ENCODE measurements at places on chromosomes 1 and 21. TPM values are rescaled to one million over a fixed set of nuclear protein-coding genes. Genes with fewer than 3 reads are reported as not detected.

MAP3K21 gene
- 4.2 TPM for total RNA-seq

S100A9 gene
- 1.4 TPM for total RNA-seq

TTC22 gene
- 9.6 TPM for total RNA-seq

ANXA9 gene
- total RNA-seq, result not detected

ATP1A4 gene
- total RNA-seq, result not detected

PLA2G2F gene
- not detected for total RNA-seq

KLHDC8A gene
- total RNA-seq, result not detected

ZSWIM5 gene
- total RNA-seq, result 0.05 TPM

SIM2 gene
- total RNA-seq, result 0.84 TPM

MCOLN2 gene
- 37.4 TPM for total RNA-seq

RGSL1 gene
- not detected for total RNA-seq

MIXL1 gene
- 0.27 TPM for total RNA-seq

IFI44 gene
- total RNA-seq, result 59.4 TPM

- DNase-seq, result no peak
These were observed 177.1 kb downstream of the GPATCH2 start for GRCh38 chr1:217453816-217454215.

DNA sequence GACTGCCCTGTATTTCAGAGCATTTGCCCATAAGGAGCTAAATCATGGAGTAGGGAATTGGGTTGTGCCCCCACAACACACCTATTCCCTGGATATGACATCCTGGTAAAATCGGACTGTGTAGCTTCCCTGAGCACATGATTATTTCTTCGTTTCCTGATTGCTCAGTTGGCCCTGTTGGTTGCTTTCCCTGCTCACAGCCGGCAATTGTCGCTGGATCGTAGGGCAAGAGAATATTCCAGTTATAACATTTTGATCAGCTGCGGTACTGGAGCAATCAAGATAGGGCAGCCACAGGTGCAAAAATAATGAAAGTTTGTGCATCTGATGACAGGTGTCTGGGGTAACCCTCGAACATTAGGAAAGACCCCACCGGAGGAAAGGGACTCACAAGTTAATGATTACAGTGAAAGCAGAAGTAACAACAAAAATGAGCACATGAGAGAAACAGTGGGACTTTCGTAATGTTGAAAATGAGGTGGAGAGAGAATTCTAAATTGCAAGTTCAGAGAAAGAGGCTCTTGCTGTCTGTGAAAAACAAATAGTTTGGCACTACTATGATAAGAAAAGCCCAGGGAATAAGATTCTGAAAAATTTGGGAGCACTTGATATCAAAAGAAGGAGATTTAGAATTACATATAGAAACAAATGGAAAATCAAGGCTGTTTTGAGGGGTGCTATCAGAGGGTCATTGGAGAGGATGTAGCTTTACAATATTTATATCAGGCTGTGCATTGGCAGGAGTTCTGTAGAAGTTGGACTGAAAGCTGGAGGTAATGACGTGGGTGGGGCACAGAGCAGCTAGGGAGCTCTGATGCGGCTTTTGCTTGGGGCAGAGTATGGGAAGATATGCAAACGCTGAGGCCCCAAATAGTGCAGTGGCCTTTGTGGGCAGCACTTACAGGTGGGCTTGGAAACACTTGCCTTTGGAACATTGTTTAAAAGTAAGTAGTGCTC, at the start of gene MAB21L3:
Gene MAB21L3 (plus strand): TSS at position 833 of the 957 bp plus-strand sequence. CDS start 1,217 bp downstream, outside the sequence.
- DNase-seq, result no peak

DNA sequence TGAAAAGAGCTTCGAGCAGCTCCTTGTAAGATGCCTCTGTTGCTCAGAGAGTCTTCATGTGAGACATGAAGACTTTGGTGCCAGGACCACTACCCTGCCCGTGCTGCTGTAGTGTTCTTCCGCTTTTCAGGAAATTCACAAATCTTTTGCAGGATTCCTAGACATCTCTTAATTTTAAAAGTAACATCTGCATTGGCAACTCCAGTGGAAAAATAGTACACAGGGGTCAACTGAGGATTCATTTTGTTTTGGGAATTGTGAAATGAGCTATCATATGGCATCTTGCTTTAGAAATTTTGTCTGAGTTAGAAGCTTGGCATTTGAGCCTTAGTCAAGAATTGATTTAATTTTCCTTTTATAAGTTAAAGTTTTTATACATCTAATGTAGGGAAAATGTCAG, 7.2 kb downstream of the PRDM2 start:
- DNase-seq, result no peak

- DNase-seq, result no peak
These were observed 383.8 kb downstream of the LMO4 start for GRCh38 chr1:87712261-87713010.

DNA sequence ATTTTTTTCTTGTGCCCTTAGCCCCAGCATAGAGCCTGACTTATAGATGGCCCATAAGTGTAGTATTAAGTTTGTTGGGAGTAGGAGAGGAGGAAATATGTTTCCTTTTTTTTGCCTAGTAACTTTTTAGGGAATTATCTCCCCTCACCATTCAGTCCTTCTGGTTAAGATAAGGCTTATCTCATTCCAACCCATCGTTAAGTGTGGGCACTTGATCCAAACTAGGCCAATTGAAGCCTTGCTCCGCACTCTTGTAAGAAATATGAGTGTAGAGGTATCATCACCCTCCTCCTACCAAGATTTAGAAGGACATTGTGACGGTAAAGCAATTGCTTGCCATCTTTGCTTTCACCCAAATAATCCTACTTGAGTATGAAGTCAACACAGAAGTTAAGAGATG, 8.8 kb upstream of the FGGY start:
- DNase-seq, result no peak

- no peak for DNase-seq
These were observed 32.5 kb downstream of the VN1R5 start for GRCh38 chr1:247288341-247288740.

GRCh38 chr21:42223826-42224575, 5.1 kb downstream of the ABCG1 start:
- DNase-seq, result no peak

- DNase-seq, result no peak
These were observed 8.7 kb downstream of the TACSTD2 start for GRCh38 chr1:58568271-58568860.

- no peak for DNase-seq
These were observed 44.6 kb upstream of the BCL9 start for GRCh38 chr1:147496571-147497210.

GRCh38 chr1:101992821-101993575, 3.7 kb downstream of the OLFM3 start:
- DNase-seq, result no peak

GRCh38 chr1:167599957-167600581, 30.0 kb upstream of the RCSD1 start:
- no peak for DNase-seq

GRCh38 chr21:31571879-31572278, 87.6 kb upstream of the SOD1 start:
- no peak for DNase-seq

DNA sequence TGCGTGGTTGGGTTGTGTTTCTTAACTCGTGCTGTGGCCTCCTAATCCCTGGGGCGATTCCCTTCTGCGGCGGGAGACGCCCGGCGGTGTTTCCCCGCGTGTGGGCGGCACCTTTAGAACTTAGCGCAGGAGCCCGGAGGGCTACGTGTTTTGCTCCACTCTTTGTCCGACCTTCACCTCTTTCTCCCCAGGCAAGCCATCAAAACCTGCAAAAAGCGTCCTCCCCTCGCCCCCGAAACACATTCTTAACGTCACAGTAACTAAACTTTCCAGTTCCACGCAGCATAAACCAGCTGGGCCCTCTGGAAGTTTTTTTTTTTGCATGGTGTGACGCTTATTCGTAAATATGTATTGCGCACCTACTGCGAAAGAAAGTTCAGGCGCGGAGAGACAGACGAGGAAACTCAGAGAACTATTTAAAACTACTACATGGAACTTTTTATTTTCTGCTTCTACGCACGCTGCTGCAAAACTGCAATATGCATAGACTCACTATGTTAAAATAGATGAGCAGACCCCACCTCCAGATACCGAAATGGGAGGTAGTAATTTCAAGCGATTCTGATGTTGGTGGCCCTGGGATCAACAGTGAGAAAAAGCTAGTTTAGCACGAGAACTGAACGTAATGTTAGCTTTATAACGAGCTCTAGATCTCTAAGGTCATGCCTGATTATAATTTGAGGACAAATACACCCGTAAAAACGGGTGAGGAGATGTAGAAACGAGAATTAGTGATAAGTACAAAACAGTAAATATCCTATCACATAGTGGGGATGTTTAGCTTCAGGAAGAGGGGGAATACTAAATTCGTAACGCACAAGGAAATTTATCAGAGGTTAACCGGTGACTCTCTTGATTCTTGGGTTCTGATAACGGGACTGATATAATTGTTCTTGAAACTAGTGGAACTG, 920 bp downstream of the MTR start:
- no peak for DNase-seq

DNA sequence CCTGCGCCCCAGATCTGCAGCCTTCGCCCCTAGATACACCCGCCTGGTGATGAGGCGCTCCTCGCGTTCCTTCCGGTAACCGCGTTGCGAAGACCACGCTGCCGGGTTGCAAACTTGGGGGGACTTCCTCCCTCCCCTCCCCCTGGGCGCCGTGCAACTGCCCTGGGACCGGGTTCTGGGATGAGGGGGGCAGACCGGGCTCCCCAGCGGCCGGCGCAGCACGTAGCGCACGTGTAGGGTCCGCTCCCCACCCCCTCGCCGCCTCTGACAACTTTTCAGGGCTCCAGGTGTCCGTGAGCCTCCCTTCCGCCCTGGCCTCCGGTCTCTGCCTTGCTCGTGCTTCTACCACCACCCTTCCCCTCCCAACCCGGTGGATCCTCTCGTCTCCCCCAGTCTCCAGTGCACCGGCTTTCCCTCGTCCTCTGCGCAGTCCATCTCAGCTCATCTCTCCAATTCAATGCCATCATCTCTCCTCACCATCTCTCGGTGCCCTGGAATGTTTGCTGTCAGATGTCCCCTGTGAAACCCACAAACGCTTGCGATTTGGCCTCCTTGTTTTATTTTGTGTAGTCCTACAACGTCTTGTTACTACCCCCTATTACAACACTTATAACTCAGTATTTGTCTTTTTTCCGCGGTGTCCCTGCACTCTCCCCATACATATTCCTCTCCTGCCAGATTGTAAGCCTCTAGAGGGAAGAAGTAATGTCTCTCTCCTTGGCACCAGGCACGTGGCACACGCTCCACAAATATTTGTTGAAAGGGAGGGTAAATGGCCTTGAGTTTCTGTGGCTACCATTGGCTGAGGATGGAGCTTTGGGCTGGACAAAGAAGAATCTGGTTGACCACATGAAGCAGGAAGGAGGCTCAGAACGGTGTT, 782 bp downstream of the PCAT6 start:
- peak; percentile 41 for DNase-seq

GRCh38 chr1:227192163-227192562, 126.1 kb downstream of the CDC42BPA start:
- peak; percentile 3 for DNase-seq

DNA sequence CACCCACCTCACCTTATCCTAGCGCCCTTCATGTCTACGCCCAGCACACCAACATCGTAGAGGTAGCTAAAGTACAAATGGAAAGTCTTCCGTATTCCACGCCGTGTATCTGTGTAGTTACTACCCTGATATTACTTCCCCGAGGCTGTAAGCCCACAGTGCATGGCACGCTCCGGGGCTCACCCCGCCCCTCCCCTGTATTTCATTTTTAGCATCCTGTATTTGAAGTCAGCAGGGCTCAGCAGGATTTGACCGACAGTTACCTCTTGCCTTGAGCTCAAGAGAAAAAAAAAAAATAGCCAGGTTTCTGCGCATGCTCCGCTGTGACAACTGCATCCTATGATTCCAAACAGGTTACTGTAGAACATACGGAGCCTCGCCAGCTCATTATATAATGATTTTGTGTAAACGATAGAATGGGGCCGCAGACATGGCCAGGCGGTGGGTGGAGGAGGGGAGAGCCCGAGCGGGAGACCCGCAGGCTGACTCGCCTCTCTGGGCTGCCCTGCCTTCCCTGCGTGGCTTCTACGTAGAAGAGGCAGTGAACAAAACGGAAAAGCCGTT, 1.3 kb downstream of the ABCG1 start:
- peak; percentile 77 for DNase-seq

- DNase-seq, result no peak
These were observed 787 bp downstream of the PTGFR start for GRCh38 chr1:78491451-78492071.

DNA sequence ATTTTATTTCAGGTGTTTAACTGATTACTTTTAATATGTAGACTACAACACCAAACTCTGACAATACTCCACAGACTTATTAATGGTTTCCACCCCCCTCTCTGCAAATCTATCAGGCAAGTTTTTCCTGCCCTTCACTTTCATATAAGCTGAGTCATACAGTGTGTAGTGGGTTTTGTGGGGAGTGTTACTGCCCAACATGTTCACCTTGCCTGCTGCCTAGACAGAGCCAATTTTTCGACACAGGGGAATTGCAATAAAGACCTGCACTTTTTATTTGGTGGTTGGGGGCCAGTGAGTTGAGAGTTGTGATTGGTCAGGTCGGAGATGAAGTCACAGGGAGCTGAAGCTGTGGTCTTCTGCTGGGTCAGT, 119.7 kb downstream of the PPIAL4G start:
- DNase-seq, result no peak

- DNase-seq, result no peak
These were observed 285.8 kb upstream of the NEGR1 start for GRCh38 chr1:72568113-72568512.

- DNase-seq, result no peak
These were observed 91.2 kb upstream of the KAZN start for GRCh38 chr1:14507262-14507661.

- peak; percentile 80 for DNase-seq
These were observed at the start of gene LMO4 for GRCh38 chr1:87328272-87329050. Gene LMO4 (plus strand): TSS chr1:87328880. CDS start chr1:87332016, 3,136 bp downstream.

DNA sequence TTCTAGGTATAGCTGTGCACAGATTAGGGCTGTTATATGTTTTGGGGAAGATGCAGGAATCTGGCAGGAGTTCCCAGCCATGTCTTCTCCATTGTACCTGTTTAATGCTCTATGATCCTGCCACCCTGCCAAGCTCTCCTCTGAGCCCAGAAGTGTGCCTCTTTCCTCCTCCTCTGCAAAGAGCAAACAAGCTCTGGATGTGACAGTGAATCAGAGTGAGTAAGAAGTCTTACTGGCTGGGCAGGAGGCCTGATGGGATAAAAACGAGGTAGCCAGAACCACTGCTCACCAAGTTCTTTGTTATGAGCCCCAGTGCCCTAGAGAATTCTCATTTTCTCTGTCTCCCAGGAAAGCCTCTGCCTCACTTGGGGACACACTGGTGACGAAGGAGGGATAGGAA, 69.0 kb downstream of the BRINP2 start:
- no peak for DNase-seq

- DNase-seq, result no peak
These were observed 163.3 kb downstream of the PIK3R3 start for GRCh38 chr1:45968941-45969666.

DNA sequence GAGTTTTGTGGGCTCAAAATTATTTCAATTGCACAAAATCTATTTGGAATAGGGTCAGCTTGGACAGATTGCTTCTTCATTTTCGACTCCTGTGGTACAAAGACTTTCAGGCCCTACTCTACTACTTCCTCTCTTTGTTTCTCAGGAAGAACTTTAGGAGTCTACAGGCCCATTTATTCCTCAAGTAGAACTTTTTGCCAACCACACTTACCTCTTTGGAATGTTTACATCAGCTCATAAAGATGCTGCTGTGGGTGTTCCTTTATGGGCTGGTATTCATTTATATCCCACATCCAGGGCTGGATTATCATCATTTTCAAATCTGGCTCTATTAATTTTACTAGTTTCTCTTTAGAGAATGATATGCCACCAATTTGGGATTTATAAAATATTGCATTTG, 46.3 kb upstream of the TNFSF18 start:
- no peak for DNase-seq
